ENCODE measurements at places on chromosomes 12 and 14.

GRCh38 chr12:40103043-40103442, 2.8 kb downstream of the SLC2A13 start:
- DNase-seq, result no peak

GRCh38 chr14:106665814-106666213, 1139.4 kb downstream of the TMEM121 start:
- peak; percentile 37 for DNase-seq

GRCh38 chr14:94394581-94395207, 6.3 kb upstream of the SERPINA1 start:
- peak; percentile 14 for DNase-seq

- no peak for DNase-seq
These were observed 20.1 kb upstream of the PSEN1 start for GRCh38 chr14:73116079-73116665.

DNA sequence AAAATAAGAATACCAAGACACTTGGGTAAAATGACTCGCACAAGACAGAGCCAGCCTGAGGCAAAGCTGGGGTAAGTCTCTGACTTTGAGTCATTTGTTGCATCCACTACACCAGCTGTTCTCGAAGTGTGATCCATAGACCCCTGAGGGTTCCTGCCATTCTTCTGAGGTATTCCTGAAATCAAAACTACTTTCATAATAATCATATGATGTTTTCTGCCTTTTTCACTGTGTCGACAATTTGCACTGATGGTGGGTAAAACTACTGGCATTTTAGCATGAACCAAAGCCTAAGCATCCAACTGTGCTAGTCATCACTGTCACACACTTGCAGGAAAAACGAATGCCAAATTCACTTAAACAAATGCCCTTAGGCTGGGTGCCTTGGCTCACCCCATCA, 135.5 kb upstream of the FUT8 start:
- DNase-seq, result peak; percentile 24

- no peak for DNase-seq
These were observed 167.0 kb upstream of the FOXG1 start for GRCh38 chr14:28599605-28600004.

DNA sequence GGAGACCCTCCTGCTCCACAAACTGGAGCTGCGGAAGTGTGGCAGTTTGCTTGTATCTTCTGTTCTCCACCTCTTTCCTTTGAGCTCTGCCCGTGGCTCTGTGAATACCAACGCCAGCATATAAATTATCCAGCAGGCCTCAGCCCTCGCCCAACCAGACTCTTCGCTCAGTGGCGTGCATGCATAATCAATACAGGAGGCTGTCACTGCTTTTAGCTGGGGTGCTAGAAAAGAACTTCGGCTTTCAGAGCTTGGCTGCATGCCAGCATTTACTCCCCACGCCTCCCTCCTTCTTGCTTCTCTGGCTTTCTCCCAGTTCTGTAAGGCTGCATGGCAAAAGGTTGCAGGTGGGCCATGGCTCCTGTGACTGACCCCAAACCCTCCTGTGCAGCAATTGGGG, 26.9 kb downstream of the NRXN3 start:
- DNase-seq, result no peak

DNA sequence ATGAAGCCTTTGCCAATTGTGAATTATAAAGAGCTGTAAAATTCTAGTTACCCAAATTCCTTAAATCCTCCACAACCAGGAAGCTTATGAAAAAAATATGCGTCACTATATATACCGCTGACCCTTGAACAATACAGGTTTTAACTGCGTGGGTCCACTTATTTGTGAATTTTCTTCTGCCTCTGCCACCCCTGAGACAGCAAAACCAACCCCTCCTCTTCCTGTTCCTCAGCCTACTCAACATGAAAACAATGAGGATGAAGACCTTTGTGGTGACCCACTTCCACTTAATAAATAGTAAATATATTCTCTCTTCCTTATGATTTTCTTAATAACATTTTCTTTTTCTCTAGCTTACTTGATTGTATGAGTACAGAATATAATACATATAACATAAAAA, 42.2 kb downstream of the CMKLR1 start:
- DNase-seq, result no peak

GRCh38 chr12:48156652-48157017, 680 bp downstream of the ASB8 start:
- DNase-seq, result no peak

GRCh38 chr12:105285378-105285777, 45.1 kb upstream of the C12orf75 start:
- no peak for DNase-seq

DNA sequence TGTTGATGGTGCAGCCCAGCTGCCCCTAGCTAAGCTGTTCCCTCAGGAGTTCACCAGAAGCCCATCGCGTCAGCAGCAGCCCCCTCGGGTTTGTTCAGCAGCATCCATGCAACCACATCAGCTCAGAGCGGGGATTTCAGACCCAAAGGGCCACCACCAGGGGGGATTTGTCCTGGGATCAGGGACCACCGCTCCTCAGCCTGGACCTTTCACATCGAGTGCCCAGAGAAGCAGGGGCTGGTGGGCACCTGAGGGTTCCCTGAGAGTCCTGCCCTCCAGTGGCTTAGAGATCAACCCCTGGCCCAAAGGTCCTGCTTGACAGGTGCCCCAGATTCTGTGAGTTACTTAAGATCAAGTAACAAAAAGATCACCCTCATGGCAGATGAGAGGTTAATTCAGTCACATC, 65.9 kb upstream of the C14orf180 start:
- no peak for DNase-seq

DNA sequence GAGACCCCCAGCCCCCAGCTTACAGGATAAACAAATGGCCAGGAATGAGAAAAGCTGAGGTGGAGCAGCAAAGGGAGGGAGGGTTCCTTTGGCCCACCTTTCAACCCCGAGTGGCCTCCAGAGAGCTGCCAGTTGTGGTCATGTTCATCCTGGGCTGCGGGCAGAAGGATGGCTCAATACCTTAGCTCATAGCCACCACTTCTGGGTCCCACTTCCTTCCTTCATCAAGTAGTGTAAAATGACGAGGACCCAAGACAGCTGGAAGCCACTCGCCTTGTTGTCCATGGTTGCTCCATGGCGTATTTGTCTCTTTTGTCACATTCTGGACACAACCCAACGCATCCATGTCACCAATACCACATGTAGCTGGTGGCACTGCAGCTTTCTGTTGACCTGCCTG, 24.2 kb downstream of the CRACR2A start:
- peak; percentile 20 for DNase-seq

- no peak for DNase-seq
These were observed 254.3 kb downstream of the RGS6 start for GRCh38 chr14:72186523-72186922.

- no peak for DNase-seq
These were observed 12.7 kb downstream of the HIP1R start for GRCh38 chr12:122847921-122848421.

DNA sequence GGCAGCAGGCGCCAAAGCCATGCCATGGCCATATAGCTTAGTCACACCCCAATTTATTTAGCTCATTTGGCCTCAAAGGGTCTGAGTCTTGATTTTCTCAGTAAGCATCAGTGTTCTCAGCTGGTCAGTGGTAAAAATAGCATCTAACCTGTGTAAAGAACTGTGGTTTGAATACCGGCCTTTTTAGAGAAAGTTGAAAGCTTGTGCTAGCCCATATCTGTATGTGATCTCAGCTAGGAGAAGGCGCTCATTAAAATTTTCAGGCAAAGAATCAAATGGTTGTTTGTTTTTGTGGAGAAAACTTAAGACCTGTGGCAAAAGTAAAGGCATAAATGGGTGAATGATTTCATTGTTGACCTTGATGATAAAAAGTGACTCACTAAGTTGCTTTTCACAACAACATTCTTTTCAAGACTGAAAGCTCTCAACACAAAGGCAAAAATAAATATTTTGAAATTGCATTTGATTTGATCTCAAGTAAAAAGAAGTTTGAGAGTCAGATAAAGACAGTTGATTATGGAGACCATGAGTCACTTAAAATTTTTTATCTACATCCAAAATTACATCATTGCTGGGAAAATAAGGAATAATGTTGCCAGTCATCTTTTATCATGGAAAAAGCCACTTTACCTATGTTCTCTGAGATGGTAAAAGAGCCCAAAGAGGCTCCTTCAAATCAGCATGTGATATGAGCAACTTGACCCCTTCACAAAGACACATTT, 128.5 kb upstream of the RGS6 start:
- no peak for DNase-seq

- peak; percentile 81 for DNase-seq
These were observed 4.5 kb downstream of the NOP2 start for GRCh38 chr12:6563448-6564050.

DNA sequence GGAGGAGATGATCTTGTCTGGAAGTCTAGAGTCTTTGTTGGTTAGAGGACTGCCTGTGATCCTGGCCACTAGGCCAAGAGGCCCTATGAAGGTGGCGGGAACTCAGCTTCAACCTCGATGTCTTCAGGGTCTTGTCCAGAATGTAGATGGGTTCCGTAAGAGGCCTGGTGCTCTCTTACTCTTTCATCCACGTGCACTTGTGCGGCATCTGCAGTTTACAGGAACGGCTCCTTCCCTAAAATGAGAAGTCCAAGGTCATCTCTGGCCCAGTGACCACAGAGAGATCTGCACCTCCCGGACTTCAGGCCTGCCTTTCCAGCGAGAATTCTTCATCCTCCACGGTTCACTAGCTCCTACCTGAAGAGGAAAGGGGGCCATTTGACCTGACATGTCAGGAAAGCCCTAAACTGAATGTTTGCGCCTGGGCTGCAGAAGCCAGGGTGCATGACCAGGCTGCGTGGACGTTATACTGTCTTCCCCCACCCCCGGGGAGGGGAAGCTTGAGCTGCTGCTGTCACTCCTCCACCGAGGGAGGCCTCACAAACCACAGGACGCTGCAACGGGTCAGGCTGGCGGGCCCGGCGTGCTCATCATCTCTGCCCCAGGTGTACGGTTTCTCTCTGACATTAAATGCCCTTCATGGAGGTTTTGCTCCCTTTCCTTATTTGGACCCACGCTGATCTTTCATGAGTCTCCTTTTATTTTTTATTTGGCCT, 17.7 kb downstream of the WNT5B start:
- DNase-seq, result no peak

DNA sequence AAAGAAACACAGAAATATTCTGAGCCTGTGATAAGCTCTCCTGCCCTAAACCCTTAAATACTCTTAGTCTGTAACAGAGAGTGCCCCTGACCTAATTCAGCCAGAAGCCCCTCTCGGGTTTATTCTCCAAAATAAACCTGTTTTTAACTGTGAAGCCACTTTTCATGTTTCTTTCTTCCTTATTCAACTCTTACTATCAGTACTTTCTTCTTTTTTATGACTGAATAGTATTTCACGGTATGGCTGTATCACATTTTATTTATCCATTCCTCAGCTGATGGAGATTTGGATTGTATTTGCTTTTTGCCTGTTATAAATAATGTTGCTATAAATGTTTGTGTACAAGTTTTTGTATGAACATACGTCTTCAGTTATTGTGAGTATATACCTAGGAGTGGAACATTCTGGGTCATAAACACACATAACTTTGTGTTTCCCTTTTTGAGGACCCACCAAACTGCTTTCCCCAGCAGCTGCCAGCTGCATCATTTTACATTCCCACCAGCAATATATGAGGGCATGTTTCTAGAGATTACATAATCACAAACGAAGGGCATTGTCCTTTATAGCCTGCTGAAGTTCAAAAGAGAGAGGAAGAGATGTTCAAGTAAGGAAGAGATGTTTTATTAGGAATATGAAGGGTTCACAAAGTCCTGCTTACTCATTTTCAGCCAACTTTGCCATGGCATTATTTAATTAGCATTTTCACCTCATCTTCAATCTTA, 199.4 kb upstream of the NUDT4 start:
- DNase-seq, result no peak

GRCh38 chr12:95880895-95881294, 22.1 kb downstream of the SNRPF start:
- no peak for DNase-seq

- DNase-seq, result no peak
These were observed 8.8 kb upstream of the SLC24A4 start for GRCh38 chr14:92314182-92314581.

- no peak for DNase-seq
These were observed 26.2 kb upstream of the ALX1 start for GRCh38 chr12:85253853-85254252.

- DNase-seq, result no peak
These were observed 120.8 kb downstream of the CHST11 start for GRCh38 chr12:104577581-104577981.

GRCh38 chr12:131832321-131833231, 4.4 kb downstream of the MMP17 start:
- DNase-seq, result no peak

- DNase-seq, result no peak
These were observed 282.5 kb downstream of the PRKD1 start for GRCh38 chr14:29645117-29645516.

DNA sequence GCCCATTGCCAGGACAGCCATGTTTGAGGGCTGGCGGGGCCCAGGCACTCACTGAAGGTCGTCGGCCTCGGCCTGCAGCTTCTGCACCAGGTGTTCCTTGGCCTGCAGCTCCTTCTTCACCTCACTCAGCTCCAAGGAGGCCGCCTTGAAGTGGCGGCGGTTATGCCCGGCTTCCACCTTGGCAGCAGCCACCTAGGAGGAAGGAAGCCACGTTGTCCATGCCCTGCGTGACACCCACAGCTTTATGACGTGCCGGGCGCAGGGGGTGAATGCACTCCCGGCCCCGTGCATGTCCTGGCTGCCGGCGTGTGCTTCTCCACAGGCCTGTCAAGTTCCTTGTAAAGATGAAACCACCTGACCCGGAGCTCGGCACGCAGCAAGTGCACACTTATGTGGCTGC, 16.0 kb upstream of the ANKLE2 start:
- DNase-seq, result no peak

GRCh38 chr12:96193725-96194575, at the start of gene ELK3:
TSS of gene ELK3 (plus strand) at chr12:96194375.
- DNase-seq, result peak; percentile 56

- DNase-seq, result no peak
These were observed 408.1 kb upstream of the TMTC1 start for GRCh38 chr12:30191696-30192455.

- DNase-seq, result no peak
These were observed 83.3 kb downstream of the SCARB1 start for GRCh38 chr12:124780336-124780735.

GRCh38 chr14:94921456-94921855, 151.5 kb upstream of the GSC start:
- no peak for DNase-seq

DNA sequence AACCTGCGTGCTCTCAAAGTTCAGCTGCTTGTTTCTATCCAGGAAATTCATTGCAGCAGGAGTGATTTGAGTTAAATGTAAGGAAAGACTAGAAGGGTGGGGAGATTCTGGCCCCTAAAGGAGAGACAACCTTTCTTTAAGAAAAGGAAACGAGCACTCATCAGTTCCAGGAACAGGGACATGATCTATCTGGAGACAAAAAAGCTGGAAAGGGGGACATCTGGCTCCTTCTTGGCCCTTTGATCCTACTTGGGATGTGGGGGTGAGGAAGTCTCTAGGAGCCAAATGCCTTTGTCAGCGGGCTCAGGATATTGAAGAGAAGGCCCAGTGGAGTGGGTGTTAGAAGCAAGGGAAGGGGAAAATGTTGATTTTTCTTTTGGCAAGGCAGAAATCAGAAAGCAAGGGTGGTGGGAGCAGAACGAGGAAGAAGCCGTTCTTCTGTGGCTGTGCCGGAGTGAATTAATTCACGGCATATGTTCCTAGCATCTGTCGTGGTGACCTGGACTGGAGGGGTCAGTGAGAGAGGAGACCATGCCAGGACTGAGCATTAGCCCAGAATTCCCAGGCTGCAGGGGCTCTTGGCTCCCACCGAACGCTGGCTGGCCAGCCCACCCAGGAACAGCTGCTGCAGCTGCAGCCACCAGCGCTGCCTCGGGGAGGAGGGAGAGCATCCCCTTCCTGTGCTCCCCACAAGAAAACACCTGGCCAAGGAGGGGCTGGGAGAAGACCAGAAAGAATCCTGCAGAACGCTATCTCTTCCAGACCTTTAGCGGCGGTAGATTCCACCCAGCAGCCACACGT, 62.8 kb upstream of the GPATCH2L start:
- DNase-seq, result no peak

All from activated CD4-positive, alpha-beta T cell treated with anti-CD3 and anti-CD28 coated beads, Interleukin-2, amount 50 U/mL, for 48 hours (primary cell).